ENCODE measurements at places on chromosomes 16 and 17. TPM values are rescaled to one million over a fixed set of nuclear protein-coding genes. Genes with fewer than 3 reads are reported as not detected.

GRCh38 chr16:888901-889570 is 81.7 kb downstream of the LMF1 start:
- no peak for DNase-seq

Gene SBK1
- 0.06 TPM for total RNA-seq

DNA sequence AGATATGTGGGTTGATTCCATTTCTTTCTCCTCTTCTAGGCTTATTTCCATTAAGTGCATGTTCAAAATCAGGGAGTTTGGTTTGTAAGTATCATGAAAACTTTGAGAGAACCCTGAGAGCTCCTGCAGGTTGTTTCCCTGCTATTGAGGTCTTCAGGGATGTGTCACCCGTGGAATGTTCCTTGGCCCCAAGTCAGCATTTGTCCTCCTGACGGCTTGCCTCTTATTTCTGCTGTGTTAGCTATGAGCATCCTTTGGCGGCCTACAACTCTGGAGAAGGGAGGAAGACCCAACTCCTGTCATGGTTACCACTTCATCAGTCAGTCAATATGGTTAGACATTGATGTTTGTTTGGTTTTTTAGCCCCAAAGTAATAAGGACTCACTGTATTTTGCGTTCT is 180.8 kb downstream of the FTO start:
- DNase-seq = no peak

Gene DNASE1L2
- 1.4 TPM for total RNA-seq

GRCh38 chr16:86635176-86635876 is 57.0 kb downstream of the FOXL1 start:
- DNase-seq = peak; percentile 27

DNA sequence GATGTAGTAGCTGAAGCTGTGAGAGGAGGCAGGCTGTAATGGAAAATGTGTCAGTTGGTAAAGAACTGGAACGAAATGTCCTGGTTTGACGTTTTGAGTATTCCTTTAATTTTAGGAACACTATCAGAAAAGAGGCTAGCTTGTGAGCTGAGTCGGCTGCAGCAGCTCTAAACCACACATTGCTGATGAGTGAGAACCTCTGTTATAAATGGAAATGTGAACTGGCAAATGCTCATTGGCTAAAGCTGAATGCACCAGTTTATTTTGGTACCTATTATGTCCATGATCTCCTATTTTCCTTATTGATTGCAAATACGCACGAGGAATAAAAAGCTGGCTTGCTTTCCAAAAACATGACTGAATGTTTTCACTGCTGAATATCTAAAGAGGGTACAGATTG is 11.0 kb upstream of the WIPI1 start:
- peak; percentile 35 for DNase-seq

Gene CCP110
- 17.4 TPM for total RNA-seq

Gene MEIOC
- not detected for total RNA-seq

DNA sequence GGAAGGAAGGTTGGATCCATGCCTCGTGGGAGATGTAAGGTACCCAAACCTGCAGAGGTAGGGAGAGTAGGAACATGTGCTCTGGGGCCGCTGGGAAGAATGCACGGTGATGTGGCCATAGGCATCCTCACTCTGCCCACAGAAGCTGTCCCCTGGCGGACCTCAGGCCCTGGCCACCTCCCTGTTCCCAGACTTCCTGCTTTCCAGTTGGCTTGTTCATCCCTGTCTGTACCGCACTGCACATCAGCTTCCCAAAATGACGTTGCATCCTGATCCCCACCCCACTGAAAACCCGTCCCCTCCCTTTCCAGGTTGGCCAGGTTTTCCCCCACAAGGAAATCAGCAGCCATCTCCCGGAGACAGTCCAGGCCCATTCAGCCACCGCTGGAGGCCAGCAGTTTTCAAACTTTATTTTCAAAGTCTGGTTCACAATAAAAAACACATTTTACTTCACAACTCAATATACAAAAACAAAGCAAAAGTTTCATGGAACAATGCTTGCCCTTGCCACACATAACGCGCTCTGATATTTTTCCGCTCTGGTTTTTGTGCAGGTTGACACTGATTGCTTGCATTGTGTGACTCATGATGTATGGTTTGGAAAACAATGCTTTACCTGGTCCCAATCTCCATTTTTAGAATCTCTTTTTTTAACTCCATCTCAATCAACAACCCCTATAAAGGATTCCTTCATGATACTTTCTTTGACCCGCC is 143.0 kb downstream of the GAS7 start:
- no peak for DNase-seq

GRCh38 chr17:56908001-56908542 is 5.8 kb downstream of the TRIM25 start:
- peak; percentile 47 for DNase-seq

Gene COL1A1
- total RNA-seq = 356 TPM

GRCh38 chr16:48164907-48165715 is 9.3 kb upstream of the ABCC12 start:
- peak; percentile 71 for DNase-seq

DNA sequence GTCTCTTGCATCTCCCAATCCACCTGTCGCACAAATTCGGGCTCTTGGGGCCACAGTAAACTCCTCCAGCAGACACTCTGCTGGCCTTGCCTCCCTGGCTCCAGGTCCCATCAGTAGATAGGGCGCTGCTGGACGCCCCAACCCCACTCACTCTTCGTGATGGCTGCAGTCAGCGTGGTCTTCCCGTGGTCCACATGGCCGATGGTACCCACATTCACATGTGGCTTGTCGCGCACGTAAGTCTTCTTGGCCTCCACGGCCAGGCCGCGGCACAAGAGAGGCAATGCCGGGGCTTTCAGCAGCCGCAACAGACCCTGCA is 428 bp downstream of the TUFM start:
- no peak for DNase-seq

Gene HBQ1
- not detected for total RNA-seq

DNA sequence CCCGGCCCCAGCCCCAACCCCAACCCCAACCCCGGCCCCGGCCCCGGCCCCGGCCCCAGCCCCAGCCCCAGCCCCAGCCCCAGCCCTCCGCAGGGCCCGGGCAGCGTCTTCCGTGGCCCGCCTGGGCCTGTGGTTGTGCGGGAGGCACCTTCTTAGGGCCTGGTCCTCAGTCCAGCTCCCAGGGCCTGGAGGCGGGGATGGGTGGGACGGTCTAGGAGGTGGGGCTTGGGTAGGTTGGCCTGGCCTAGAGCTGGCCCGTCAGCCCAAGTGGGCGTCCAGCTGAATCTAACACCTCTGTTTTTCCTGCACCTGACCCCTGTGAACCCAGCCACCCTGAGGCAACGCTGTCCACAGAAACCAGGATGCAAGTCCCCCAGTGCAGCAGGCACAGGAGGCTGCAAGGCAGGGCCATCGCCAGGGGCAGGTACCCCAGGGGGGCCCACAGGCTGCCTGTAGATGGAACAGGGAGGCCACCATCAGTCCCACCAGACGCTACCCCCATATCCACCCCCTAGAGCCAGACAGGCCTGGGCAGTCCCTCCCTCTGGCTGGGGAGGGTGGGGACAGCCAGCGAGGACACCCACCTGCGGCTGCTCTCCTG is 8.8 kb downstream of the MSLN start:
- no peak for DNase-seq

DNA sequence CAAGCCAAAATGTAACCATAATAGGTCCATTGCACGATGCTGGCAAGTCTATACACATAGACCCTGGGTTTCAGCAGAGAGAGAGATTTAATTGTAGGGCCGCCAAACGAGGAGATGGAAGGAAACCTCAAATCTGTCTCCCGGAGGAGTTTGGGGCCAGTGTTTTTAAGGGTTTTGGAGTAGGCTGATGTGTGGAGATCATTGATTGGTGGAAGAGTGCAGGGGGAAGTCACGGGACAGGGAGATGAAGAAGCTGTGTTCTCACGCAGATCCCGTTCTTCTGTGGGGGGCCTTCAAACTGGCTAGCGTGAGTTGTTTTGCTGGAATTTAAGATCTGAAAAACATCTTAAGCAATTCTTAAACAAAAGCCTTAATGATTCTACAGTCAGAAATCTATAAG is 84.8 kb downstream of the KATNIP start:
- no peak for DNase-seq

Gene COG1
- total RNA-seq = 25.3 TPM

GRCh38 chr16:58931436-58931835 is 197.3 kb upstream of the GOT2 start:
- peak; percentile 14 for DNase-seq

All from LHCN-M2 (cell line).